ENCODE measurements at places on chromosomes 5 and 9.

DNA sequence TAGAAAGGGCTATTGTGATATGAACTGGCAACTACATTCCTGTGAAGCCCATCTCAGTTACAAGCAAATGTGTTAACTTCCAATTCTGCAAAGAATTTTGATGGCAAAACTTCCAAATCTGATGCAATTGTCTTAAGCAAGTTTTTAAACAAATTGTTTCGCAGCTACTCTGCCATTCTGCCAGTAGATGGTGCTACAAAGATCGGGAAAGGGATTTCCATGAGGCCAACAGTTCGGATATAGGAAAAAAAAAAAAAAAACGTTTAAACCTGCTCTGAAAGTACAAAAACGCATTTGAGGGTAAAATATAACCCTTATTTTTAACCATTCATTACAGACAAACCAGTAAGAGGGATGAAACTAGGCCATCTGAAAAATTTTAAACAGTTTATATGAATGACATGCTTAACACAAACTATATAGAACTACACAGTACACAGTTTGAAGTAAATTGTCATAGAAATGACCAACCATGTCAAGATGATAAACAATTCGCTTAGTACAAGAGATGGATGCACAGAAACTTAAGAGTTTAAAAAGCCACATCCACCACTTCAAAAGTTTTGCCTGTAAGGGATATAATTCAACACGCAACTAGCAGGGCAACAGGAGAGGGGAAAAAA is 2.2 kb downstream of the HNRNPA0 start:
- no peak for DNase-seq

DNA sequence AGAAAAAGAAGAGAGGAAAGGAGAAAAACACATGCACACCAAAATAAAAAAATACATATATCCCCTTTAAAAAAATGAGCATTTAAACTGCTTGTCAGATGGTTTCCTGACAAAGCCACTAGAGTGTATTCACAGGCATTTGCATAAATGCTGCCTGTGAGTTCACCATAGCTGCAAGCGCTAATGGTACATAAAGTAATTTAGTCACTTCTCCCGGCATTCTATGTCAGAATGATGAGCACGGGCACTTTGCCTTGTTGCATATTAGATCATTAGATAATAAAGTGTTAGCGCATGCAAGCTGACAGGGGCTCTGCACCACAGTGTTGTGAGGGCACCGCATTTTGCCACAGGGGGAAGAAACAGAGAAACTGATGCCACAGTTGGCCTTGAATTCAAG is 280.6 kb downstream of the EBF1 start:
- no peak for DNase-seq

DNA sequence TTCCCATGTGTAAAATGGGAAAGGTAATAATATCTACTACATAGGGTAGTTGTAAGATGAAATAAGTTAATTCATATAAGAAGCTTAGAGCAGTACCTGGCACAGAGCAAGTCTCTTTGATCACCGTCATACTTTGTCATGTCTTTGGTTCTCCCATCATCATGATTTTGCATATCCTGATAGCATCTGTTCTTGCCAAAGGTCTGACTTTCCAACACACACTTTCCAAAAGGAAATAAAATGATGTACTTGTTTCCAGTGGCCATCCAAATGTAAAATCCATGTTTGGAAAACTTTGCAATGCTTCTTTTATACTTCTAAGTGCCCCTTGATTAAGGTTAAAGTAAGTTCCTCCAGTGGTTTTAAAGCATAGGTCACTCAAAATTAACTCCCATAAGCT is 266.9 kb upstream of the PTGER4 start:
- DNase-seq, result no peak

GRCh38 chr5:146947181-146947941 is 68.8 kb upstream of the PPP2R2B start:
- no peak for DNase-seq

DNA sequence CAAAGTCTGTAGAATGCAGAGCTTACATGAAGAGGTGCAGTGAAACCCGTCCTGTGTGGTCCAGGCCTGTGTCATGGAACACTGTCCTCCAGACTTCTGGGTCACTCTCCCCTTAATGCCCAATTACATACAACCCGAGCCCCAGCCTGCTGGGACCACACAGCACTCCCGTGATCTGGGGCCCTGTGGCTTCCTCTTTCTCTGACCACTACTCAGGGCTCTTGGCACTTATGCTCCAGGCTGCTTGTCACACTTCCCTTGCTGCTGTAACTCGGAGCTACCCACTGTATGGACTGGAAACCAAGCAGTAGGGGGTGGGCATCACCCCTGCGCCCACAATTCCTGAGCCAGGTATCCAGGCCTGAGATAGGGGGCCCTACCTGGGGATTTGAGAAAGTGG is 10.3 kb upstream of the IL3 start:
- peak; percentile 44 for DNase-seq

DNA sequence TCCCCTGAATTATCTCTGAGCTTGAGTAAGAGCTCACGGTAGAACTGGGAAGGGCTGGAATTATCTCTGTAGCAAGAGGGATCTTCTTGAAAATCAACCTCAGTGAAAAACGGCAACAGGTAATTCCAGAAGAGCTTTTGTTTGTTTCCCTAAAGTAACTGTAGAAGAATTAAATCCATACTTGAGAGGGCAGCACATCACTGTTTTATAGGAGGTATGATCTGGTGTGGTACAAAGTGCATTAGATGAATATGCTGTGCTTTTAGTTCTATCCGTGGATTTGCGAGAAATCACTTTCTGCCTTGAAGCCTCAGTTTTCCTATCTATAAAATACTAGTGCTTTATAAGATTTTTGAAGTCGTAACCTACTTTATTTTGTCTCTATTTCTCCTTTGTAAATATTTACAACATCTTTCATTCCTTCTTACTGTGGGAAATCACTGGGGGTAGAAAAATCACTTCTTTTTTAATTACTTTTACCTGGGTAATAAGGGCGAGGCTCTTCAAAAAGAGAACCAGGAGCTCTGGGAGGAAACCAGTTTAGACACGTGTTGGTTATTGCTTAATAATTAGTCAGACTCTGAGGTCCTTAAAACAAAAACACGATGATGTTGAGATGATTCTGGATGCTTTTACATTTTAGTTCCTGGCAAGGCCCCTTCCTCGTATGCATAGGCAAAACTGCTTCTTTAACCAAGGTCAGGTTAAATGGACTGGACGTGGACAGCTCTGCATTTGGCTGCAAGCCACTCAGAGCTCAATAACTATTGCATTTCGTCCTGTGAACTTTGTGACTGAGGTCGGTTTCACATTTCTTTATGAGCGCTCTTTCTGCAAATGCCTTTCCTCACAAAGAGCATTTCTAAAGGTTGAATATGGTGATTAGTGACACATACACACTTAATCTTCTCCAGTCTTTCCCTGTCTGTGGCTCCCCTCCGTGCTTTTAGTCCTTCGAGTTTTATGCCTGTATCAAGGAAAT is 376.1 kb downstream of the BRINP1 start:
- no peak for DNase-seq

DNA sequence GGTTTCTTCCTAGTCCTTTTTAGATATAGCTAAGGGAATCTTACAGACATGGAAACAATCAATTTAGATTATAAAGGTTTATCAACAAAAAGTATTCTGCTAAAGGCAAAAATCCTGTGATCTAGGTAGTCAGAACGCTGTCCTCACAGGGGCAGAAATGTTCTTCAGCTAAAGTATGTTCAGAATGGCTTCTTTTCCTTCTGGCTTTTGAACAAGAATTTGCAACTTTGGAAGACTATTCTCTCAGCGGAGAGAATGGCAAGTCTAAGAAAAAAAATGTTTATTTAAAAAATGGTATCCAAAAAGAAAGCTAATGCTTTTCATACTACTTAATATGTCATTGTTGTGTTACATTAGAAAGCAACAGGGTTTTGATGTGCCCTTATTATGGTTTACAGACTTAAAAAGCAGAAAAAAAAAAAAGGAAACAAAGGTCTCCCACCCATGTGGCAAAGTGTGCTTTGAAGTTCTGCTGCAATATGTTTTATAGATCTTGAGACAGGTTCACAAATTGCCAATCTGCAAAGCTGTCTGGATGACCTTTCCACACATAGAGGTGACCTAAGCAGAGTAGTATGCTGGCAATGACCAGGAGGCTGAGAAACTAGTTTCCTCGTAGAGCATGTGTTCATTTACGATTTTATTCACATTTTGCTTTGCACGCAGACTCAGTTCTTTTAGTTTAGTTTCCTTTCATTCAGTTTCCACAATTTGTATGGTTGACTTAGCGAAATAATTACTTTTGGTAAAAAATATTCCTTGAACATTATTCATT is 45.1 kb upstream of the PJA2 start:
- no peak for DNase-seq

DNA sequence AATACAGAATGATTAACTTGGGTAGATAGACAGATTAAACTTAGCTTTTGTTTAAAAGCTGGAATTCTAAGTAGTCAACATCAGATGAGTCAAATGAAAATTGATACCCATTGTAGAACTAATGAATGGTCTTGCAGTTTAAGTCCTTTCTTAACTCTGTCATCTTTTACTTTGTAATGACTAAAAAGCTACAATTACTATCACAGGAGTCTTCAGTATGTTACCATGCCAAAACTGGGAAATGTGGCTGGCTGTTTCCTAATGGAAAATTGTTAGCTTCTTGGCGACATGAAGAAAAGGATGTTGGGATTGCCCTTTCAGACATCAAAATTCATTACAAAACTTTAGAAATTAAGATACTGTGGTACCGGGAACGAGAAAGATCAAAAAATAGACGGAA is 20.2 kb upstream of the ANXA1 start:
- no peak for DNase-seq

DNA sequence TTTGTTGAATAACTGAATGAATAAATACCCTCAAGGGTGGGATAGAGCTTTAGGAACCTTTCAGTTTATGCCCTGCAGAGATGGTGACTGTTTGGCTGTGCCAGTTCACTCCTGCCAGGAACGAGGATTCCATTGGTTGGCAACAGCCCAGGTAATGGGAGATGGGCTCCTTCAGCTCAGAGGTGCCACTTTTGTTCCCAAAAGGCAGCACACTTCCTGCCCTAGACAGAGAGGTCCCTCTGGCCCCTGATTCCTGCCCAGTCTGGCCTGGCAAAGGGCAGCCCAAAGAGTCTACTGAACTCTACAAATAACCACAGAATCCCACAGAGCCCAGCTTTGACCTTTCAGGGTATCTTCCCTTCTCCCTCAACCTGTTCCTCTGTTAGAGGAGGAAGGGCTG is 1.6 kb downstream of the C9orf152 start:
- DNase-seq, result no peak
